ENCODE measurements at places on chromosomes 13 and 19. TPM values are rescaled to one million over a fixed set of nuclear protein-coding genes. Genes with fewer than 3 reads are reported as not detected.

DNA sequence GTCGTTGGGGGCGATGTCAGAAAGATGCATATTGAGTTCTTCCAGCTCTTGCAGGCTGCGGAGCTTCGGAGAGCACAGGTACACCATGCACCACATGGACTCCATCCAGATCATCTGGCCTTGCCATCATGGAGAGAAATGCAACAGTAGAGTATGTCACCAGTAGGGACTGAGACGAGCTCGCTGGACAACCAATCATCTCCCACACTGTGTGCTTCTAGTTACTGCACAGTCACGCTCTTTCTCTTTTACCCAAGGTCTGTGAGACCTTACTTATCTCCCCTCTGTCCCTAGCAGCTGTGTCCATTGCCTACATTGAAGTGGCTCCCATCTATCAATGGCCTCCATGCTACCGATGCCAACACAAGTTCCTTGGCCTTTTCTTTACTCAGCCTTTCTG lies 90.5 kb downstream of the C13orf42 start:
- DNase-seq, result no peak

- no peak for DNase-seq
Measured at GRCh38 chr13:69363360-69363759, 744.3 kb upstream of the ATXN8OS start.

- DNase-seq, result no peak
Measured at GRCh38 chr13:110876609-110877008, 38.3 kb downstream of the ANKRD10 start.

DNA sequence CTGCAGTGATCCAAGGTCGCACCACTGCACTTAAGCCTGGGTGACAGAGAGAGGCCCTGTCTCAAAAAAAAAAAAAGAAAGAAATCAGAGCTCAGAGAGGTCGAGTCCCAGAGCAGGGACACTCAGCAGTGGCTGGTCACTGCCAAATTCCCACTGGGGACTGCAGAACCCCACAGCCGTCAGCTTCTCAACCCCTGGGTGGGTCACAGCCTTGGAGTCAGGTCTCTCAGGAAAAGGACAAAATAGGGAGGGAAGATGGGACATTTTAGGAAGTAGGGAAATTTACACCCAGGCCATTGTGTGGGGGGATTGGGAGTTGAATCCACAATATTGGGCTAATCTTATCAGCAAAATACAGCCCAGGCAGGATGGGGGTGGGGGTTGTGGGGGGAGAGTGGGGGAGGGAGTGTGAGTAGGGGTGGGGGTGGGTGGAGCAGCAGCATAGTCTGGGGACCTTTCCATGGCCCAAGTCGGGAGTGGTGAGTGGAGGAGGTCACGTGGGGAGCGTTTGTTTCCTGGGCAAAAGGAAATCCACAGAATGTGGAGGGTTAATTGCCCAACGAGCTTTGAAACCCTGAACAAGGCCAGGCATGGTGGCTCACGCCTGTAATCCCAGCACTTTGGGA lies 5.0 kb upstream of the CCDC194 start:
- DNase-seq, result no peak

DNA sequence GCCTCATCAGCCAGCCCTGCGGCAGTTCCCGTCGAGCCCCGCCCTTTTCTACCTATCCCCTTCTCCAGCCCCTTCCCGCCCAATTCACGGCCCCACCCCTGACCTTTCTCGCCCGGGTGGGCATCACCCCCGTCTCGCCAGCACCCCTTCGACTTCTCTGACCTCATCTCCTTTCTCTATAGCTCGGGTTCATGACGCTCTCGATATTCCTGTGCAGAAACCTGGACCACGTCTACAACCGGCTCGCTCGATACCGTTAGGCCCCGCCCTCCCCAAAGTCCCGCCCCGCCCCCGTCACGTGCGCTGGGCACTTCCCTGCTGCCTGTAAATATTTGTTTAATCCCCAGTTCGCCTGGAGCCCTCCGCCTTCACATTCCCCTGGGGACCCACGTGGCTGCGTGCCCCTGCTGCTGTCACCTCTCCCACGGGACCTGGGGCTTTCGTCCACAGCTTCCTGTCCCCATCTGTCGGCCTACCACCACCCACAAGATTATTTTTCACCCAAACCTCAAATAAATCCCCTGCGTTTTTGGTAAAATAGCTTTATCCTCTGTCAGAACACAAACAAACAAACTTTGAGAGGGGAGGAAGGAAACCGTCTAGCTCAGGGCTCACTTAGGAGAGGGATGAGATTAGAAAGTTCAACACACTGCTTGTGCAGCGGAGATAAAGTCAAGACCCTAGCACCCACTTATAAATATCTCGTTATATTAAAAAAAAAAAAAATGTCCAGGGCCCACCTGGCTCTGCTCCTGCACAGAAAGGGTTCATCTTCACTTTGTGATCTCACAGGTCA lies 5.1 kb downstream of the CD37 start:
- DNase-seq, result no peak

DNA sequence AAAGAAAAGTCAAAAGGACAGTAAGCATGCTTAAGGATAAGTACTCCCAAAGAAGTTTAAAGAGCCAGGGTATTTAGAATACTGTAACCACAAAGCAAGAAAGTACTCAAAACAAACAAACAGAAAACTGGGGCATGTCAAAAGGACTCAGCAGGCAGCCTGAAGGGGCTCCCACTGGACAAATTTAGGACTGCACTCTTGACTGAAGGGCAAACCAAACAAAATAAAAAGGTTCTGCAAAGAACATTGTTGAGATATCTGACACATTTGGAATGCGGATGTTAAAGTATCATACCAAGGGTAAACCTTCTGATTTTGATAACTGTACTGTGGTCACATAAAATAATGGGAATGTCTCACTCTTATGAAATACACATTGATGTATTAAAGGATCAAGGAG lies 157.4 kb downstream of the TNFSF13B start:
- DNase-seq, result no peak

- DNase-seq, result no peak
Measured at GRCh38 chr13:101917833-101918661, 465.6 kb downstream of the ITGBL1 start.

- DNase-seq, result no peak
Measured at GRCh38 chr19:44807162-44807561, 1.7 kb upstream of the BCAM start.

DNA sequence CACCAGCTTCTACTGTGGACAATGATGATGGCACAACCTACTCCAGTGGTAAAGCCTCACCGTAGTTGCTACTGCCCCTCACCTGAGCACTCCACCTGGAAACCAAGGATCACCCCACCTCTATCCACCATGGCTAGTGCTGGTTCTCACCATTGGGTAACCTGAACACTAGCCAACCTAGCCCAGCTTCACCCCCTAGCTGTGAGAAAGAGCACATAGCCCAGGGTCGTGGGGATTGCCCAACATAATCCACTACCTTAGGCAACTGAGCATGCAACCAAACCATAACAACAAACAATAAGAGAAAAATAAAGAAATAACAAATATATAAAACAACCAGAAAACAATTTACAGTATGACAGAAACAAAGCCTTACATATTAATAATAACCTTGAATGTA lies 560.1 kb downstream of the DIAPH3 start:
- DNase-seq, result no peak

DNA sequence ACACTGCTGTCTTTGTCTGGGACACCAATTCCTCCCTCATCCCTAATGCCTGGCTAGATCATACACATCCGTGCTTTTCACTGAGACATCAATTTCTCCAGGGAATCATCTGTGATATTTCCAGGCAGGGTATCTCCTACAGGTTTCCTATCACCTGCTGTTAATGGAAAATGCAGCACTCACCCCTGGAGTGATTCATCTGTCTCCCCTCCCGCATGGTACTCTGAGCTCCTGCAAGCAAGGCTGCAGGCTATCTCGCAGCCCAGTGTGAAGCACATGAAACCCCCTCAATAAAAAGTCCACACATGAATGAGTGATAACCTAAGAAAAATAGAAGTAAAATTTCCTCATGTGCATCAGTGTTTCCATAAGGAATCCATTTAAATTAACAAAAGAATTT lies 38.5 kb downstream of the SERTM1 start:
- DNase-seq, result no peak

- no peak for DNase-seq
Measured at GRCh38 chr13:73521290-73521624, 462.5 kb downstream of the KLF5 start.

- no peak for DNase-seq
Measured at GRCh38 chr19:55377356-55378131, 918 bp downstream of the TMEM190 start.

DNA sequence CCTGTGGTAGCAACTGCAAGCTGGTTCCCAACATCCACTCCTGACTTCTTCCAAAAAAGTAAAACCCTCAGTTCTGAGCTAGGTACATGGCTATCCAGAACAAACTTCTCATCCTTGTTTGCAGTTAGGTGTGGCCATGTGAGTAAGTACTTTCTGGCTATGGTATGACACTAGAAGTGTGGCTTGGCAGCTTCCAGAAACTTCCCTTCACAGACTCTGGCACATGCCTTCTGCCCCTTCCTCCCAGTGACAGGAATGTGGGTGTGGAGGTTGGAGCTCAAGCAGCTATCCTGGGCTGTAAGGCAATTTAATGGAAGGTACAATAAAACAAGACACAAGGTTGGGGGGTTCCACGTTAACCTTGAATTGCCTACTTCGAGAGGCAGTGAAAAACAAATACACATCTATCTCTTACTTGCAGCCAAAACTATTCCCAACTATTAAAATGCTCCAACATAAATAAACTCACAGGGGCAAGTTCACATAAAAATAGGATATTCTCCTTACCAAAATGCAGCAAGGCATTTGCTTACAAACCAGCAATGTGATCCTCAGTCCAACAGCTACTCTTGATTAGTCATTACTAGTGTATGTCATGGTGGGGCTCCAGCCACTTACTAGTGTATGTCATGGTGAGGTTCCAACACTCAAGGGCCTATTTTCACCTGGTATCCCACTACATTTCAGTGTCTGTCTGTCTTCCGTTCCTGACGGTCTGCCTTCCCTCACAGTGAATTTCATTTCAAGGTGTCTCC lies 3.1 kb downstream of the SMG9 start:
- DNase-seq, result no peak

Gene URAD
- total RNA-seq, result not detected

Gene CPB2
- not detected for total RNA-seq

Gene USE1
- total RNA-seq, result 24.3 TPM

Gene F7
- total RNA-seq, result not detected

Measured in CD4-positive, alpha-beta T cell (primary cell).